ENCODE measurements at places on chromosomes 13 and 19.

GRCh38 chr13:50188696-50189095 is 173.5 kb downstream of the KCNRG start:
- DNase-seq, result no peak

GRCh38 chr13:59745392-59745788 is 418.3 kb downstream of the DIAPH3 start:
- DNase-seq, result no peak

DNA sequence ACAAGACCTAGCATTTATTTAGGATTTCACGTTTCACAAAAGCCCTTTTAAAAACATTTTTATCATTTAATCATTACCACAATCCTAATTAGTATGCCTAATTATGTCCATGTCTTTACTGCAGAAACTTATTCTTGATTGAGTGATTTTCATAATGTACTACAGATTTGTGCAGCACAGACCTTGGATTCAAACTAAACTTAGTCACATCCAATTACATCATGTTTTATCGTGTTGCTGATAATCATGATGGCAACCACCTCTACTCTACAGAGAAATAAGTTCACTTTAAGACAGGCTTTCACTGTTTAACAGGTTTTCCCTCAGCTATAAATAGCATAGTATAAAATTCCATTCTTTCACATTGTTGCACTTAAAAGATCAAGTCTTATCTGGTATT is 240.9 kb upstream of the RFC3 start:
- DNase-seq, result no peak

GRCh38 chr19:2050349-2050990 is 574 bp downstream of the MKNK2 start:
- no peak for DNase-seq

- DNase-seq, result no peak
Observed at GRCh38 chr13:44322928-44323327, 50.7 kb upstream of the SERP2 start.

DNA sequence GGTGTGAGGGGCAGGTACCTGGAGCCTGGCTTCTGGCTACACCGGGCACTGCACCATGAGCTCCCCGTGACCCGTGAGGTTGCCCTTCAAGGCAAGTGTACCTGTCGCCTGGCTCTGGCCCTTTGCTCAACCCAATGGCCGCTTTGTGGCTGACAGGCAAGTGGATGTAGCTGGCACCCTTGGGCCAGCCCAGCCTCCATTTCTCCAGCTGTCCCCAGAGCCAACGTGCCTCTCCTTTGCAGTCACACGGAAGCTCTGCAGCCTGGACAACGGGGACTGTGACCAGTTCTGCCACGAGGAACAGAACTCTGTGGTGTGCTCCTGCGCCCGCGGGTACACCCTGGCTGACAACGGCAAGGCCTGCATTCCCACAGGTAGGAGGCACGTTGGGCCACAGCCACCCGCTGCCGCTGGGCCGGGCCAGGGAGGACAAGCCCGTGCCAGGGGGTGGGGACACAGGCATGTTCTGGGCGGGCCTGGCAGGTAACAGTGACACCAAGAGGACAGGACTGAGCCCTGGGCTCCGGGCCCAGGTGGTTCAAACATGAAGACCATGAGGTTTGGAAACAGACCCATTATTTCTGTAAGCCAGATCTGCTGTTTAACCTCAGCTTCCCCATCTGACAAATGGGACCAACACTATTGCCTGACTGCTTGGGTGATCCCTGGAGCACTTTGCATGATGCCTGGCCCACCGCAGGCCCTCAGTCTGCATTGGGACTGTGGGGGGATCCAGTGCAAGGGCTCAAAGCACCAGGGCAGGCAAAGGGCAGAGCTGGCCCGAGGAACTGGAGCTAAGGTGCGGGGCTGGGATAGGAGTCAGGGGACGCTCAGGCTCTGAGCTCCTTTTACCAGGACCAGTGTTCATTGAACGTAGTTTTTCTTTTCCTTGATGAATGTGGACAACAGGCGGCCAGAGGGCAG is 17.5 kb upstream of the PROZ start:
- no peak for DNase-seq

DNA sequence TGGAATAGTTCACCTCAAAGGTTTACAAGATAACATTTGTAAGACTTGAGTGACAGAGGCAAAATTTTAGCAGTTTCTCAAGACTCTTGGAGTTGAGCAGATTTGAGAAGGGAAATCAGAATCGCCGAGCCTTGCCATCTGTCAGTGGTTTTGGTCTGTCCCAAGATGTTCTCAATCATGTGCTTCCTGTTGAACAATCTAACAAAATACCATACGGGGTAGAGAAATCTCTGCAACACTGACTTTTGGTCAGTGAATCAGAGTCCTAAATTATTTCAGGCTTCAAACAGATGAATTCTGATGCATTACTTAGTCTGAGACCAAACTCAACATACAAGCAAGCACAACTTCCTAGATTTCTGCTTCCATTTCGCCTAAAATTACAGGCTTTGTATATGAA is 3.8 kb downstream of the KCTD12 start:
- no peak for DNase-seq

GRCh38 chr13:114304346-114305034 is 9.8 kb upstream of the CHAMP1 start:
- no peak for DNase-seq

DNA sequence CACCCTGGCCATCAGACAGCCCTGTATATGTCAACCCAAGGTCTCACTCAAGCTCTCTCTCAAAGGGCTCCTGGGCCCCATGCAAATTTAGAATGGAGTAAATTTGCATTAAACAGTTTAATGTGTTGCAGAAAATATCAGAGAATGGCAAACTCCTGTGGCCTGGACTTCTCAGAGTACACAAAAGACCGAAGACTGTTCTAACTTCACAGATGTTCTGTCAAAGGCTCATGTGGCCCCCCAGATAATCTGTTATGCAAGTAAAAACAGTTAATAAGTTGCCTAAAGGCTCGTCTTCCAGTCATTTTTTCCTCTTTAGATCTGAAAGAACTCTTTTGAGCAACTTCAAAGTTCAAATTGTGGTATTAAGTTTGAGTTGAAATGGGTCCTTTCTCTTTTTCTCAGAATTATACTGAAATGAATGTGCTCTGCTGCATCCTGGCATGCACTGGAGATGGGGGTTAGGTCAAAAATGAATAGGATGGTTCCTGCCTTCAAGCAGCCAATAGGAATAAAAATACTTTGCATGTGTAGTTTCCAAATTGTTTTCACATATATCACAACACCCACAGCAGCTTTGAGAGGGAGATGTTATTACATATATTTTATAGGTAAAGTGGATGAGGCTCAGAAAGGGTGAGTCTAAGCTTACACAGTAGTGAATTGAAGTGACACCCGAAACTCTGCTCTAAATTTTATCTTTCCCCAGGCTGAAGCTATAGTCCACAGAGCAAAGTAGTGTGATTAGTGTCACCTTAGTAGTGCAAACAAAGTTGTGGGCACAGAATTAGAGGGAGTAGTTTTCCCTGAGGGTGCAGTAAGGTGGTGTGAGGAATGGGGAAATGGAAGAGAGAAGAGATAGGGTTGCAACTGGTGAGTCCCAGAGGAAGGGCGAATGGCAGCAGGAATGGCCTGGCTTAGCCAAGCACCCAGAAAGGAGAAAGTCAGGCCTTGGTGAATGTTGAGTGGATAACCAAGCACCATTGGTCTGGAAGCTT is 205.0 kb upstream of the RFC3 start:
- DNase-seq, result no peak

- DNase-seq, result no peak
Observed at GRCh38 chr13:114151565-114152284, 19.3 kb upstream of the RASA3 start.

DNA sequence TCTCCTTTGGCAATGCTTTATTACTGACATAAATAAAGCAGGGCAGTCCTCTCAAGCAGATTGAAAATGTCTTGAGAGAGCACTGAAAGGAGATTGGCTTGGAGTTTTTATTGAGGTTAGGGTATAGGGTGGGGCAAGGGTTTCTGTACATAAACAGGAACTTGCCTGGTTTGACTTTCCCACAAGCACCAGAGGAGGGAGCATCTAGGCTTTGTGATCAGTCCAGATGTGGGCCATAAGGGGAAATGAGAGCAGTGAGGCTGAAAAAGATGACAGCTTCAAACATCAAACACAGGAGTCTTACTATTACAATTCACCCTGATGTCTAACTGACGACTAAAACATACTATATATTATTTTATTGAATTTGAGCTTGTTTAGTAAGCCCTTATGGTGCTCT is 260.9 kb downstream of the MTUS2 start:
- DNase-seq, result no peak

DNA sequence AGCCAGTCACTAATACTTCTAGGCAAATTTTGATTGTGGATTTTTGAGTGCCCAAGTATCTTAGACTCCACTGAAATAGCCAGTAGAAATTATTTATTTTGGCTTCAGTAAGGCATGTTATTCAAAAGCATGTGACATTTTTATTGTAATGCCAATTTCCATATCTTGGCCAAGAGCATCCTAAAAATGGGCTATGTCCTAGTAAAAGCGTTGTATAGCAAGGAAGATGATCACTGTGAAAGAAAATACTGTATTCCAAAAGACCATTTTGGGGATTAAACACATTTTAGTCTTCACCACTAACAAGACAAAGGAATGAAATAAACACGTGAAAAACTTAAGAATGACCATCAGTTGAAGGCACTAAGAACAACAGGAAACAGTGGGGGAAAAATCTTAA is 149.1 kb downstream of the NUFIP1 start:
- DNase-seq, result no peak

DNA sequence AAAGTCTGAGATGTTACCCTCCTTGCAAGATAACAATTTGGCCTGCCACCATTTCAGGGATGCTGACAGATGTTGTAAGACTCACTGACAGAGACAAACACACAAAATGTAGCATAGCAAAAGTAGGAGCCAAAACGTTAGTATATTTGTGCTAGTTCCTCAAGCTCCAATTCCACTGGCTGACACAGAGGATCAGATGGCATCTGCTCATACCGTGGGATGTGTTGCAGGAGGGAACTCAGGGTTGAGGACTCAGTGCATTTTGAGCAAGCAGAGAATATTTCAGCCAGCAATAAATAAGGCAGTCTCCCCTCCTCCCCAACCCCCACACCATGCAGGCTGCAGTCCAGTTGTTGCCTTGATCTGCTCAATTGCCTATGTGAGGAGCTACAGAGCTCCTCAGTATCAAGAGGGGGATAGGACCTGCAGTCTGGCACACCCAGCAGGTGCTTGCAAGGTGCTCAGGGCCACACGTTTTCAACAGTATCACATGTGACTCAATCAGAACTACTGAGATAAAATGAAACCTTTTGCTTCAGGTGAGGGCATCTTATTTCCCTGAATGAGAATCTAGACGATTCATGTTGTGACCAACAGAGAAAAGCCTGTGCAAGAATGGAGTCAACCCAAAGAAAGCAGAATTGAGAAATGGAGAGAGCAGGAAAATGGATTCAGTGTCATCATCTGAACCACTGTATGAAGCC is 23.6 kb upstream of the LRCH1 start:
- no peak for DNase-seq

DNA sequence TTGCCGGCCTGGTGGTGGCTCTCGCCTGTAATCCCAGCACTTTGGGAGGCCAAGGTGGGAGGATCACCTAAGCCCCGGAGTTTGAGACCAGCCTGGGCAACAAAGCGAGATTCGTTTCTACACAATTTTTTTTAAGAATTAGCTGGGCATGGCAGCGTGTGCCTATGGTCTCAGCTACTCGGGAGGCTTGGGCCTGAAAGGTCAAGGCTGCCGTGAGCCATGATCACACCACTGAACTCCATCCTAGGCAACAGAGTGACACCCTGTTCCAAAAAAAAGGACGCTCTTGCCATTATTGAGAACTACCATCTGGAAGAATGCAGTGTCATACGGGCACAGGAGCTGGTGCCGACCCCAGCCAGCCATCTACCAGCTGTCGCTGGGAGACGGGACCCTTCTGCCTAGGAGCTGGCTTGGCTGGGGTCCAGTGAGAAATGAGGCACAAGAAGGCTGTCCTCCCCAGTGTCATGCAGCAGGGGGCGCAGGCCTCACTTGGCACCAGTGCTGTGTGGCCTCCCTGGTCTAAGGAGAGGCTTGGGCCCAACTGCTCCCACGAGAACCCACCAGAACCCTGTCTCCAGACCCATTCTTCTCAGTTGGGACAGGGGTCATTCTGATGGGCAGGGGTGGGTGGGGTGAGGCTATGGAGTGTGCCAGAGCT is 12.2 kb upstream of the RELB start:
- peak; percentile 59 for DNase-seq

DNA sequence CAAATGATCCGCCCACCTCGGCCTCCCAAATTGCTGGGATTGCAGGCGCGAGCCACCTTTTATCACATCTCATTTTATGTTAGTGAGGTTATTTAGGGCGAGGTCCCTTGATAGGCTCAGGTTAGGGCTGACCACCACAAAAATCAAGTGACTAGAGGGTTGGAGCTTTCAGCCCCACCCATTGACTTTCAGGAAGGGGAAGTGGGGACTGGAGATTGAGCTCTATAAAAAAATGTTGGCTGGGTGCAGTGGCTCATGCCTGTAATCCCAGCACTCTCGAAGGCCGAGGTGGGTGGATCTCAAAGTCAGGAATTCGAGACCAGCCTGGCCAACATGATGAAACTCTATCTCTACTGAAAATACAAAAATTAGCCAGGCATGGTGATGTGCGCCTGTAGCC is 20.1 kb downstream of the FPR3 start:
- DNase-seq, result no peak

- DNase-seq, result no peak
Observed at GRCh38 chr13:94632226-94632980, 30.7 kb downstream of the GPR180 start.

- peak; percentile 48 for DNase-seq
Observed at GRCh38 chr19:30227661-30228112, 144.5 kb upstream of the ZNF536 start.

GRCh38 chr19:44845612-44846454 is at the start of gene NECTIN2:
Gene NECTIN2 (plus strand): TSS chr19:44846297. CDS start chr19:44846526, 229 bp downstream.
- peak; percentile 99 for DNase-seq

GRCh38 chr13:54657588-54657987 is 1629.0 kb downstream of the OLFM4 start:
- DNase-seq, result no peak

- no peak for DNase-seq
Observed at GRCh38 chr13:26971990-26972887, 199.4 kb downstream of the USP12 start.

DNA sequence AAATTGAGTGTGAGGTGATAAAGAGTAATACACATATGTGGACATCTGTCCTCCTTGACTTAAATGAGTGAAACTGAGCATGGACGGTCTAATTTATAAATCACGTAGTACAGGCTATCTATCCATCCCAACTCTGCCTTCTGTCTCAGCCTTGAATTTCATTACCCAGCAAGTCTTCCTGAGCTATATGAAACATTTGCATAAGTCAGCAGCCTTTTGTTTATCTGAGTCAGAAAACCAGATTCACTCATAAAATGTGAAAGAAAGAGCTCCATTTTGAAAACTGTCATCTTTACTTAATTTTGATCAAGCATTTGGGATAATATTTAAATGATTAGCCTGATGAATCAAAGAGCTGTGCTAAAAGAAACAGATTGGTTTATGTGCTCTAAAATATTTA is 197.9 kb downstream of the LHFPL6 start:
- DNase-seq, result no peak

- no peak for DNase-seq
Observed at GRCh38 chr19:6354098-6354674, 7.1 kb upstream of the CLPP start.

- no peak for DNase-seq
Observed at GRCh38 chr19:10320602-10321416, 5.0 kb upstream of the FDX2 start.
